Fibroblast of gingiva (primary cell): ENCODE measurements at places on chromosomes 12 and 14.

- DNase-seq, result peak; percentile 72
These were observed 194.1 kb downstream of the ANO6 start for GRCh38 chr12:45409966-45410365.

- no peak for DNase-seq
These were observed 5.3 kb downstream of the STYK1 start for GRCh38 chr12:10668526-10668925.

DNA sequence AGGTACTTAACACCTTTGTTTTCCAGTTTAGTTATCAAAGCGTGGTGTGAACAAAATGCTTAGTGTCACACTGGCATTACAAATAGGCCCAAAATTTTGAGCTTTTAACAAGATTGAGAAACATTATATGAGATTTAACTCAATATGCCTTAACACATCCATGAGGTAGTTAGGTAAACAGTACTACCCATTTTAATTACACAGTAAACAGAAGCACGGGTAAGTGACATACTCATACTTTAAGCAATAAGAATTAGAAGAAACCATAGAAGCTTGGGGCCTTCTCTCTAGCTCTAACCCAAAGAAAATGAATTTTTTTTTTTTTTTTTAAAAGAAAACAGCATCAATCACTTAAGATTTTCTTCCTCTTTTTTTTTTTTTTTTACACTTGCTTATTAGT lies 15.5 kb upstream of the PHLDA1 start:
- DNase-seq, result no peak

GRCh38 chr12:20507056-20507455 lies 138.7 kb downstream of the PDE3A start:
- DNase-seq, result no peak

- no peak for DNase-seq
These were observed 6.8 kb upstream of the UNC119B start for GRCh38 chr12:120703311-120703942.

GRCh38 chr14:67908052-67908754 lies 88.6 kb downstream of the RAD51B start:
- DNase-seq, result no peak

- DNase-seq, result no peak
These were observed 79.0 kb downstream of the WSCD2 start for GRCh38 chr12:108207791-108208730.

- no peak for DNase-seq
These were observed 166.6 kb downstream of the KTN1 start for GRCh38 chr14:55746558-55746957.

GRCh38 chr12:107470645-107471044 lies 215.0 kb upstream of the PWP1 start:
- no peak for DNase-seq

- DNase-seq, result no peak
These were observed 167.1 kb downstream of the PIK3C2G start for GRCh38 chr12:18428416-18428815.

DNA sequence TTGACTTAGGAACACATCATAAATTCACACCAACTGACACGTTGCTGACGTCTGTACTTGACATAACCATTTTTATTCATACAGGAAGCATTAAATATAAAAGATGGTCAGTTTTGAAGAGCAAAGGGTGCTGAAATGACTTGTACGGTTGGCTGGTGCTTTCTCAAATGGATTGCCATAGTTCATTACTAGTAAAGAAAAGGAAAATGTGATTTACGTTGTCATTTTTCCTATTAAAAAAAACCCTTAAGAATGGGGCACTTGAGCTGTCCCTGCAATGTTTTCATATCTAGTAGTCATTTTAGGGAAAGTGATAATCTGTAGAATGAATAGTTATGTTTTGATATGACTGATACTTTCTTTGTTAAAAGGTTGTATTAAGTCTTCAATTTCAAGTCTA lies 22.5 kb upstream of the MANSC4 start:
- no peak for DNase-seq

DNA sequence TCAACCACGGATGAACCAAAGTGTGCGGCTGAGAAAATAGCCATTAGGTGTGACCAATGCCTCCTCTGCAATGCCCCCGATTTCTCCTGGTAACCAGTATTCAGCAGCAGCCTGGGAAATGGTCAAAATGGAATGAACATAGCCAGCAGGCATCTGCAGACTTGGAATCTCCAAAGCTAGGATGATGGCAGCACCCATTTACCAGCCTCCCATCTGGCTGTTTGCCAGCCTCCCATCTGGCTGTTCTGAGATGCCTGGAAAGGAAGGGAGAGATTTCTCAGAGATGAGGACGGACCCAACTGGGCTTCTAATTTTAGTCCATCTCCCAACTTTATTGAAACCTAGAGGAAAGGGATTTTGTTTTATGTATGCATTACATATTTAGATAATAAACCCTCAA lies 16.2 kb downstream of the CLMN start:
- DNase-seq, result no peak

- no peak for DNase-seq
These were observed 110.9 kb downstream of the ALG10B start for GRCh38 chr12:38427442-38427841.

GRCh38 chr14:30532264-30532663 lies 26.7 kb upstream of the G2E3 start:
- DNase-seq, result no peak

- peak; percentile 76 for DNase-seq
These were observed 59.5 kb downstream of the VEZT start for GRCh38 chr12:95277139-95277538.

DNA sequence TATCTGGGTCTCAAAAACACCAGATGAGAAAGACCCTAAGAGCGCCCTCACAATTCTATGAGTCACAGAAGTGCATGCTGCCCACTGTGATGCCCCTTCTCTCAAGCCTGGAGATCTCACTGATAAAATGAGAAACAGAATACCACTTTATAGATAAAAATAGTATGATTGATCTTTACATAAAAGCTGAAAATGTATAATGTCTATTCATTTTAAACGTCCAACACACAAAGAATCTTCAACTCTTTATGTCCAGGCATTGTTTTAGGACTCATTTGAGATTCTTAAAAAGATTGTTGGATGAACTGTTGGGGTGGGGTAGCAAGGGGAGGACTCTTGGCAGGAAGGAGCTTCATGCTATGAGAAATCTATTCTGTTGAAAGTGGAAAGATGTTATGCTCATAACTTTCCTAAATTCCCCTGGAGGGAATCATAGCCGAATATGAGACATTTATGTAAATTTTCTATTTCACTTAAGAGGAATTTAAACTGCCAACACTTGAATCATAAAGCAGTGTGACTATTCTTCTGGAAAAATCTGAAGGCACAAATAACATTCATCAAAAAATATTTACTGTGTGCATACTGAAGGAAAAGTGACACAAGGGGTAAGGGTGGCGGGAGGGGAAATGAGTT lies 174.6 kb downstream of the STXBP6 start:
- no peak for DNase-seq

GRCh38 chr12:104504146-104504545 lies 47.4 kb downstream of the CHST11 start:
- DNase-seq, result no peak

GRCh38 chr14:93231129-93231979 lies 24.3 kb downstream of the UBR7 start:
- peak; percentile 19 for DNase-seq

DNA sequence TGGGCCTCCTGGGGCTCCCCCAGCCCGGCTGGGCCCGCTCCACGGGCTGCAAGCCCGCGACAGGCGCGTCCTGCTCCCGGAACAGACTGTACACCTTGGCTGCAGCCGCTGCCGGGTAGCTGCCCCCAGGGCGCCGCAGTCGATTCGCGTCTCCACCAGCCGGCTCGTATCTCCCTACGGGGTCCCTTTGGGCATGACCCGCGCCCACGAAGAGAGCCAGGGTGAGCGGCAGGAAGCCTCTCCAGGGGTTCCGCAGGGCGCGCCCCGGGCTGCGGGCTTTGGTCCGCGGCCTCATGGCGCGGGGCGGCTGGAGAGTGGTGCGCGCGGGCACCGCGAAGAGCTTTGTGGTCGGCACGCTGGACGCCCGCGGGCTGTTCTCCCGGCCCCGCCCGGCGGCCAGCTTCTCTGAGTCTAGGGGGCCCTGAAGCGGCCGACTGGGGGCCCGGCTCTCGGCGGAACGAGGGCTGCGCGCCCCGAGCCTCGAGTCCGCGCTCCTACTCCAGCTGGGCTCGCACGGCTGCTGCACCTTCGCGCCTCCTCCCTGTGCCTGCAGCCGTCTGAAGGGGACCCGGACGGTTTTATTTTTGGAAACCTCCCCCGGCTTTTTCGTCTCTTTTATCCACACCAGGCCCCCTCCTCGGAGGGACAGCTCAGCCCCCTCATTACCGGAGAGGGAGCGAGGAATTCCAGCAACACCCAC lies at the start of gene LTBP2:
LTBP2 (minus strand) TSS at position 588 of the 700 bp plus-strand sequence; CDS start at position 295, 293 bp downstream.
- DNase-seq, result peak; percentile 37

DNA sequence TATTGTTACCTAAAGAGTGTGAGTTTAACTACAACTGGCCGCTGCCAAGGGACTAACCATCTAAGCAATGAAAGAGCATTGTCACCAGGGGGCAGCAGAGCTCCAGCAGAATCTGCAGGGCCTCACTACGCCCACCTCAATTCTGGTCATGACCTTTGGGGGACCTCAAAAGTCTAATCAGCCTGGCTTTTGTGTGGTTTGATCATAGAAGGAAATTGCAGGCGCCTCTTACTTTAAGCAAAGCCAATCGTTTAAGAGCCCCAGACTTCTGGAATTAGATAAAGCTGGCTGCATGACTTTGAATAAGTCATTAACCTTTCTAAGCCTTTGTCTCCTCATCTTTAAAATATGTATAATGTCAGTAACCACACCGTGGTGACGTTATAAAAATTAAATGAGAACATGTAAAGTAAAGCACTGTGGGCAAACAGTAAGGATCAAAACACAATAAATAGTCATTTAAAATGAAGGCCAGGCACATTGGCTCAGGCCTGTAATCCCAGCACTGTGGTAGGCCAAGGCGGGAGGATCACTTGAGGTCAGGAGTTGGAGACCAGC lies 58.6 kb downstream of the TBX3 start:
- peak; percentile 32 for DNase-seq

- DNase-seq, result no peak
These were observed 575.2 kb upstream of the MDGA2 start for GRCh38 chr14:48250575-48250974.

DNA sequence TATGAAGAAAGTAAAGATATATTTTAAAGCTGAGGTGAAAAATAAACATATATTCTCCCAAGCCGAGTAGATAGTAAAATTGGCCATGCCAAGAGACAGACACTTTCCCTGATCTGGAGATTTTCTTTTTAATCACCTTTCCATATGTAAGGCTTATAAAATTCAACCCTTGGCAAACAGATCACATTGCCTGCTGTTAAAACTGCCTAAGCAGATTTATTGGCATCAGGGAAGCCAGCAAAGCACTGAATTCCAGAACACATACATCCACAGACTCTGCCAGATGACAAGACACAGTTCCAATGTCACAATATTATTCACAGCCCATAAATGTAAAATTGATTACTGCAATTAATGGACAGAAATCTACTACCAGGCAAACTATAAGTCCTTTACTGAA lies 78.2 kb upstream of the GARIN2 start:
- no peak for DNase-seq

GRCh38 chr12:69047990-69048389 lies 115.0 kb upstream of the CPM start:
- no peak for DNase-seq

- DNase-seq, result no peak
These were observed 3.2 kb downstream of the SIX4 start for GRCh38 chr14:60720962-60721325.

DNA sequence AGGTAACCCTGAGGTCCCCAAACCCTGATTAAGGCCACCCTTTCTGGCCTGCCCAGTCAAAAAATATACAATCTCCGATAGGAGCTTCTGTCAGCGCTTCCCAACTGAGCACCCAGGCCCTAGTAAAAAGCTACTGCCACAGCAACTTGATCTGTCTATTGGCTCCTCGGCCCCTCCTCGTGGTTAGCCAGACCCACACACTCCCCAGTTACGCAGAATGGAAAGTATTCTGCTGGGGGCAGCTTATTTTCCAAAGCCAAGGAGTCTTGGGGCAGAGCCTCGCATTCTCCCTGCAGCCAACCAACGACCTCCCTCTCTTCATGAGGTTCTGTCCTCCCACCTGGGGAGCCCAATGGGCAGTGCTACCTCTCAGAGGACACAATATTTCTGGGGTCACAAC lies 32.1 kb downstream of the FMNL3 start:
- DNase-seq, result peak; percentile 37
